ENCODE measurements at places on chromosomes 12 and 14.

DNA sequence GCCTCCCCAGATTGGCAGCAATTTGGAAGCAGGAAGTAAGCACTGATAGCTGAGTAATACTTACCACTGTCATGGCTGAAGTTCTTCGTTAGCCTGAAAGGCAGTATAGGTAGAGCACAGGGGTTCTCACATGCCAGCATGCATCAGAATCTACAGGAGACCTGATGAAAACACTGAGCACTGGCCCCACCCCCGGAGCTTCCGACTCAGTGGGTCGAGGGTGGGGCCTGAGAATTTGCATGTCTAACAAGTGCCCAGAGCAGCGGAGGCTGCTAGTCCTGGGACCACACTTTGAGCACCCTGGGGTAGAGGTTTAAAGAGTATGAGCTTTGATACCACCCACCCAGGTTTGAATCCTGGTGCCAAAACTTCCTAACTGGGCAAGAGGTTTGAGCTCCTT, 89.6 kb downstream of the FBXW8 start:
- no peak for DNase-seq

GRCh38 chr12:27186022-27186839, 57.9 kb upstream of the STK38L start:
- no peak for DNase-seq

DNA sequence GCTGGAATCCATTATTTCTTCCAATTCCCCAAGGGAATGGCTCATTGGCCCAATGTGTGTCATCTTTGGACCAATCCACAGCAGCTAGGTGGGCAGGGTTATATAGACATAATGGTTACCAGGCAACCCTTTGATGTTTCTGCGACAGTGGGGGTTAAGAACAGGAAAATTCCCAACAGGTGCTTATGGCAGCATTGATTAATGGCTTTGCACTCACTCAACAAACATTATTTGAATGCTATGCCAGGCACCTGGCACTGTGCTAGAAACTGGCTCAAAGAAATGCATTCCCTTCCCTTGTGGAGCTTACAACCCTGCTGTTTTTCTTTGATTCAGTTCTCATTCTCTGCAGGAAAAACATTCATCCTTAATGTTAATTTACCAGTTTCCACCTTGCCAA, 1221.0 kb downstream of the AACS start:
- DNase-seq = no peak

DNA sequence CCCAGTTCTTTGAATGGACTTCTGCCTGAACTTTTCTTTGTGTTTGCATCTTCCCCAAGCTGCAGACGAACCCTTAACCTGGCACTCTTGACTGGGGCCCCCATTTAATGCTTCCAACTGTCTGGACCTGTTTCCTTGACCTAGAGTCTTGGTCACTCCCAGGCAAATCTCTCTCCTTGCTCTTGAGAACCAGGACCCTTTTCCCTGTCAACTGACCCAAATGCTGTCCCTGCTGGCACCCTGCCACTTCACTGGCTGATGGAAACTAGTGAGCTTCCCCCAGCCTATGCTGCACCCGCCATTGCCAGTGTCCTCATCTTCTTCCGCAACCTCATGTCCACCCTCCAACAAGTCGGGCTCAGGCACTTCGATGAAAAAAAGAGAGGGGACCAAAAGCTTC, 79.5 kb downstream of the PRIMA1 start:
- no peak for DNase-seq
